ENCODE measurements at places on chromosomes 3 and 15.

- DNase-seq = no peak
Observed at GRCh38 chr3:124346487-124346886, 354.6 kb upstream of the ROPN1 start.

DNA sequence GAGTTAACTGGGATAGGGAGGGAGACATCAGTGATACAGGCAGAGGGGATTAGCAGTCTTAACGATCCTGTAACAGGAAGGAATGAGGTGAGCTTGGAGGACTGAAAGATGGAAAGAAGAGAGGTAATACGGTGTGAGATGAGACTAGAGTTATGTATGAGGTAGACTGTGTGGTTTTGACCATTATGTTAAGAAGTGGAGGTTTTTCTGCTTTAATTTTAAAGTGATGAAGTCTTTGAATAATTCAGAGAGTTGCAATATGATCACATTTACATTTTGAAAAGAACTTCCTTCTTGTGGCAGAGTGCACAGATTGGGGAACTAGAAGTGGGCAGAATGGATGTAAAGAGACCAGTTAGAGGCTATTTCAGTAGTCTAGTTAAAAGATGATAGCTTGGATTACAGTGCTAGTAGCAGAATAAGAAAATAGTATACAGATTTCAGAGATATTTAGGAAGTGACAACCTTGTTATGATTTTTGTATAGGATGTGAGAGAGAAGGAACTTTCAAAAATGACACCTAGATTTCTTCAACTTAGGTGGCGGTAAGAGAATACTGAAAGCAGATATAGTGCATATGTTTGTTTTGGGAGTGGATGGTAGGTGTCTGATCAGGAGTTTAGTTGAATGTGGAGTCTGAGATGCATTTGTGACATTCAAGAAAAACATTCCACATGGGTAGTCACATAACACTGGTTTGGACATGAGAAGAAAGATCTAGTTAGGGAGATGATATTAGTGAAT lies 40.5 kb downstream of the STT3B start:
- DNase-seq = no peak

DNA sequence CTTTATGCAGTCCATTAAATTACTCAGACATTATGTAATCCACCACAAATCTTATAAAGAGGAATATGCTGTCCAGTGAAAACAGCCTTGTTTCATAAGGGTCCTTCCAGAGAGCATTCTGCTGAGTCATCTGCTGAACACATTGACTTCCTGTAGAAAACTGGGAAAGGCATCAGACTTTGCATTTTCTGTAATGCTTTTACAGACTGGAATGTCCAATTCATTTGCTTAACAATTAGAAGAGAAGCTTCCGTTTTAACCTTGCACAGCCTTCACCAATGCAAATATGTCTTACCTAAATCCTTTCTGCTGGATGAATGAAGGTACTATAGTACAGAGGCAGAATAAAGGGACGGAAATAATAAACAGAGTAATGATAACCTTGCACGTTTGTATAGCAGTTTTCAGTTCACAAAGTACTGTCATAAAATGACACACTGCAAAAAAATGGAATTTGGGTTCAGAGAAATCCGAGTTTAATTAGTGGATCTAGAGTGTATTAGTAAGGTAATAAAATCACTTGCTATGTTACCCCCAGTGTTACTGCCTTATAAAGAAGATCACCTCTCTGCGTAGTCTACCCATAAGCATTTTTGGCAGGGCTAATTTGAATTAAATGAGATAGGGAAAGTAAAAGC lies 301.5 kb downstream of the PYDC2 start:
- no peak for DNase-seq

- peak; percentile 29 for DNase-seq
Observed at GRCh38 chr3:122415104-122415744, 638 bp downstream of the WDR5B start.

GRCh38 chr3:14598143-14598569 lies 53.4 kb upstream of the CCDC174 start:
- peak; percentile 97 for DNase-seq

GRCh38 chr3:78322780-78323179 lies 1282.9 kb downstream of the ROBO2 start:
- DNase-seq = no peak

Data from brain (organoid and tissue), 16 donors.